NCI-H2081 (cell line): ENCODE measurements at places on chromosomes 7 and 10.

DNA sequence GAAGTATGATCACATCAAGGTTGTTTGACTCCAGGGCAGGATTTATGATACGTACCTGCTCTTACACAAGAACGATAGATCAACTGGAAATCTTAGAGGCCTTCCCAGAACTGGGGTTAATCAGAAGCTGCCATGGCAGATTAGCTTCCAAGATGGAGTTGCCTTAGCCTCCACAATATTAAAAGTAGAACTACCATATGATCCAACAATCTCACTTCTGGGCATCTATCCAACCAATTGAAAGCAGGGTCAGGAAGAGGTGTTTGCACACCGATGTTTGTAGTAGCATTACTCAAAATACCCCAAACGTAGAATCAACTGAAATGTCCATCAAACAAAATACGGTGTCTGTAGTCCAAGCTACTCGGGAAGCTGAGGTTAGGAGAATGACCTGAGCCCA, 6.6 kb downstream of the PILRB start:
- DNase-seq: no peak

DNA sequence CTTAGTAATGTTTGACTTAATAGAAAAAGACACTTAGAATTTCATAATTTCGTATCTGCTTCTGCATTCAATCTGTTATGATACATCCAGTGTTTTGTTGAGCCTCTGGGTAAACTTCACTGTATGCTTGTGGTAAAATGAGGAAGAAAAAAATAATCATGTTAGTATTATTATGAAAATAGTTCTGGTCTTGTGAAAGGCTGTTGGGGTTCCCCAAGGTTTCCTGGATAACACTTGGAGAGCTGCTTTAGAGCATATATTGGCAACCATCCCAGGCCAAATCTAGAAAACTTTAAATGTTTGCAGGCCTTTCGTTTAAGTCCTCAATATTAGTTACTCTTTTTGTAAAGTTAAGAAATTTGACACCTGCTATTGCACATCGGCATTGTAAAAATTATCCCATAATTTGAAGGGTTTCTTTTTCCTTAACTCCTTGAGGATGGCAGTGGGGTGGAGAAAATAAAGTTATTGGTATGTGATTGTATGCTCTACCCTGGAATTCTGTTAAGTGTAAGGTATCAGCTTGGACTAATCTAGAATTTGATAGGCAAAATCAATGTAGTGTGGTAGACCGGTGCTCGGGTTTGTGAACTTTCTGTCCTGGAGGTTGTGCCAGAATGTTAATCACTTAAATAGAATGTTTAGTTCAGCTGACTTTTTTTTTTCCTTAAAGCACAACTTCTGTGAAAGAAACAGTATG, 54.5 kb downstream of the WAC start:
- DNase-seq: no peak

DNA sequence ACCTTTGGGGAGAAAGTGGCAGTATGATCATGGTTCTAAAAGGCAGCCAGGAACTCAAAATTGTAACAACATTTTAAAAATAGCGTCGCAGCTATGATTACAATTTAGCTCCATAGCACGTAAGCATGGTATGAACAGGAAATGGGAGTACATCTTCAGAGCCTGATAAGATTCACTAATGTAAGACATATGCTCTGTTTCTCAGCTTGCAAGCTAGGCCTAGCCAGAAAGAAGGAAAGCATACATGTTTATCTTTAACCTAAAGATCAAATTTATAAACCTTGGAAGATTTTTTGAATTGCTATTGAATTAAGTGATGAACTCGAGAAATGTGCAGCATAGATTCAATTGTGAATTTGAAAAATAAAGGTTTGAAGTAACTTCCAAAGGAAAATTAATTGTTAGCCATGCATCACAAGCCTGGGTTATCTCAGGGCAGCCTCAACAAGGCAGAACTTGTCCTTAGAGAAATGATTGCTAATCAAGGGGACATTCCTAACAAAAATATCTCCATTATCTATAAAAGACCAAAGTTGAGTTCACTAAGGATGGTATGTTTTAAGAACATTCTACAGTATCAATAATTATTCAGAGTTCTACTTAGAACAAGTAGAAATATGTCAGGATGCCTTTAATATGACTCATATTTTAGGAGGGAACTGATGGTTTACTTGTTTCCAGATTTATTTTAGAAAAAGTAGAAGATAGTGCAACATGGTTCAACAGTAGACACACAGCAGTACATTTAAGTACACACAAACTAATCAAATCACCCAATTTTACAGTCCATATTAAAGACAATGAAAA, 38.8 kb upstream of the SEPTIN7 start:
- DNase-seq: no peak

DNA sequence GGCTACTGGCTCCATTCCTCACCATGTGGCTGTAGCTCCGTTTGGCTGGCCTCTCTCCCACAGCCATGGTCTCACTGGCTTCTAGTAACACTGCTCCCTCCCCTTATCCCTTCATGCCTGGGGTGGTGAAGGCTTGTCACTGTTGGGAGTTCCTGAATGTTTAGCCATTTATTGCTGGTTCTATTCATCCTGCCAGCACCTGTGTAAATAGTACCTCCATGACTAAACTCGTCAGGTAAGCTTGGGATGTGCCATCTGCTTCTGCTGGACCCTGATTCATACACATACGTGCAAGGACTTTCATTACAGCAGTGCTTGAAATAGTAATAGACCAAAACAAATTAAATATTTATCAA, 61.6 kb downstream of the CCDC71L start:
- peak; percentile 96 for DNase-seq

GRCh38 chr10:114260366-114260765, 21.3 kb downstream of the VWA2 start:
- no peak for DNase-seq

GRCh38 chr10:13853854-13854253, 267.1 kb downstream of the PRPF18 start:
- no peak for DNase-seq

- DNase-seq: no peak
Observed at GRCh38 chr7:81162771-81163525, 244.1 kb upstream of the SEMA3C start.

GRCh38 chr10:129816656-129817045, 147.4 kb downstream of the EBF3 start:
- DNase-seq: no peak

- DNase-seq: no peak
Observed at GRCh38 chr7:137096607-137097006, 228.2 kb downstream of the CHRM2 start.

GRCh38 chr7:562374-562675, 42.7 kb upstream of the PDGFA start:
- no peak for DNase-seq

DNA sequence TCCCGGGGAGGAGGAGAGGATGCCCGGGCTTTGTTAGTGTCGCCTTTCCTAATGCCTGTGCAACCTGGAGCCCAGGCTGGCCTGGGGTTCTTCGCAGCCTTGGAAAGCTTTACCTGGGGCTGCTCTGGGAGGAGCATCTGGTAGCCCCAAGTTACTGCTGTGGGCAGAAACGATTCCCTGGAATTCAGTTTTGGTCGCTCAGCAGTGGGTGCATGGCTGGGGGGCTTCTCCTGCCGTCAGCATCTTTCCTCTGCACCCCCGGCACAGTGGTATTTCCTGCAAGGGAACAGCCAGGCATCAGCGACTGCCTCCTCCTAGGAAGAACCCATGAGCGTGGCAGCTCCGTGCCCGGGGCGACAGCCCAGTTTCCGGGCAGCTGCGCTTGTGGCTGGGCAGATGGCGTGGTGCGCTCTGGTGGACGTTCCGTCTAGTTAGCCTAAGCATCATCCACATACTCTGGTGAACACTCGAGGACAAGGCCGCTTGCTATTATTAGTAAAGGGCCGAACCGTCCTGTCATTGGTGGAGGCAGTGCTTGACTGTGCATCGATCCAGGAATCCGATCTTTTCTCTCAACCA, 107.0 kb upstream of the BTBD16 start:
- DNase-seq: peak; percentile 39

GRCh38 chr7:132152131-132152889, 424.0 kb downstream of the PLXNA4 start:
- no peak for DNase-seq

DNA sequence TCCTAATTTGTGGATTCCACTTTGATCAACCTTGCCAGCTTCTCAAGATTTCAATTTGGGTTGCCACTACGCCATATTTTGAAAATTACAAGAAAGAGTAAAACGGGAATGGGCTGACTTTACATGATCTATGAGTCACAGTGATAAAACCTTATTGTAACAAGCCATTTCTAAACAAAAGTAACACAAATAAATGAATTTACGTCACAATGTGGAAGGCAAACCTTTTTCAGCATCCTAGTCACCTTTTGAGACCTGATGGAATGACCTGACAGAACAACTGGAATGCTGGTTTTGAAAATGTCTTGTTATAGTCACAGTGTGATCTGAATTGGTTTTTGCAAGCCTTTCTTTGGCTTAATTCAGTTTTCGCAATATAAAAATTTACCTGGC, 85.9 kb downstream of the CDK6 start:
- no peak for DNase-seq

DNA sequence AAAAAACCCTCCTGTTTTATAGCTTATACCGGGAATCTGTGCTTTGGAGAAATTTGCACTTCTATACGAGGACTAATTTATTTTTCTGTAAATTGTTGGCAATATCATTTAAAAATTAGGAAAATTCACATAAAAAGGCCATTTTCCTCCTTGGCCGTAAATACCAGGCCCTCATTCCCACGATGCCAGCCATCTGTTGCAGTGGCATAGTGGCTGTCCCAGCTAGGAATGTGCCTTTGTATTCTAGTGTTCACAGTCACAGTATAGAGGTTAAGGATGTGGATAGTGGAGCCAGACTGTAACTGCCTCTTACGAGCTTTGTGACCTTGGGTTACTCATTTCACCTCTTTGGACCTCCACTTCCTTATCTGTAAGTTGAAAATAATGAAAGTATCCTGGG, 312.5 kb downstream of the GPR158 start:
- no peak for DNase-seq

DNA sequence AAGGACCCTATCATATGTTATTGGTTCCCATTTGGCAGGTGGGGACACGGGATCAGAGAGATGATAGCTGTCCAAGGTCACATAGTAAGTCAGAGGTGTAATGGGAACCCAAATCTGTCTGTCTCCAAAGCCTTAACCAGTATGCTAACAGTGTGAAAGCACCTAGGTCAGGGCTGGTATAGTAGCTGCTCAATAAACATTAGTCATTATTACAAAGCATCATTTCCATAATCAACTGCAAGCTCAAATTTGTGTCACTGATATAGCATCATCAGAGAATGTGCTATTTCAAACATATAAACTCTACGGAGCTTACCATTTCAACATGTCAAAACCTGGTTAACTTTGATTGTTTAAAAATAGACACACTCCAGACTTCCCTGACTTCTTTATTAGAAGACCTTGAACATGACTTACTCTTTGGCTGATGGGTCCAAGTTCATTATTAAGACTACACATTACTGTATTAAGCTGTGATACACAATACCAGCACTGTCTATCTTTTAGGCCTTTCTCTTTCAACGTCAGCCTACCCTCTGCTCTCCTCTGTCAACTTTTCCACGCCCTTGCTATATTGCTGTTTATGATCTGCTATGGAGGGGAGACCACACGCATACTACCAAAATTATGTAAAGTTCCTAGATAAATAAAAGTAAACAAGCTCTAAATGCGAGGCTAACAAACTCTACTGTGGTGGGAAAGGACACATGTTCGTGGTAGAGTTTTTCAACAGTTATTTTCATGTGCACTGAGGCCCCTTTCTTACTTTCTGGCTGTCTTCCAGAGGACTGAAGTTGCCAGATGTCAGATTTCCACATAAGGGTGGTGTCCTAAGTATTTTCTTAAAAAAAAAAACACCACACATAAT, 33.6 kb downstream of the DNMBP start:
- DNase-seq: no peak

GRCh38 chr7:115533785-115534184, 496.8 kb downstream of the TFEC start:
- no peak for DNase-seq
